ENCODE measurements at places on chromosomes 6 and 20.

- no peak for DNase-seq
Observed at GRCh38 chr6:77707603-77708002, 54.8 kb downstream of the MEI4 start.

GRCh38 chr20:23120261-23120660 lies 34.1 kb upstream of the CD93 start:
- no peak for DNase-seq

DNA sequence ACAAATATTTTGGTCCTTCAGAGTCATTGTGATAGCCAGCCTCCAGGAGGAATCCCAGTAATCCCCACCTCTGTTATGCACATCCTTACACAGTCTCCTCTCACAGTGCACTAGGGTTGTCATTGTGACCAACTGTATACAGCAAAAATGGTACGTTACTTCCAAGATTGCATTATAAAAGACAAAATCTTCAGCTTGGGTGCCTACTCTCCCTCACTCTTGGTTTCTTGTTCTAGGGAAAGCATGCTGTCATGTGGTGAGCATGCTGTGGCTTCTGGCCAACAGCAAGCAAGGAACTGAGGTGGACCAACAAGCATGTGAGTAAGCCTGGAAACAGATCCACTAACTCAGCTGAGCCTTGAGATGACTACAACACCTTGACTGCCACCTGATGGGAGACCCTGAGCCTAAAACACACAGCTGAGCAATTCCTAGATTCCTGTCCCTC lies 130.1 kb upstream of the DST start:
- no peak for DNase-seq

- peak; percentile 56 for DNase-seq
Observed at GRCh38 chr6:27806981-27807440, 105.2 kb downstream of the OR2B2 start.

GRCh38 chr6:97591955-97592354 lies 308.9 kb upstream of the MMS22L start:
- DNase-seq = no peak

- DNase-seq = peak; percentile 4
Observed at GRCh38 chr20:59788811-59789397, 144.5 kb downstream of the SYCP2 start.

GRCh38 chr20:25087186-25087929 lies 5.4 kb upstream of the VSX1 start:
- DNase-seq = no peak

DNA sequence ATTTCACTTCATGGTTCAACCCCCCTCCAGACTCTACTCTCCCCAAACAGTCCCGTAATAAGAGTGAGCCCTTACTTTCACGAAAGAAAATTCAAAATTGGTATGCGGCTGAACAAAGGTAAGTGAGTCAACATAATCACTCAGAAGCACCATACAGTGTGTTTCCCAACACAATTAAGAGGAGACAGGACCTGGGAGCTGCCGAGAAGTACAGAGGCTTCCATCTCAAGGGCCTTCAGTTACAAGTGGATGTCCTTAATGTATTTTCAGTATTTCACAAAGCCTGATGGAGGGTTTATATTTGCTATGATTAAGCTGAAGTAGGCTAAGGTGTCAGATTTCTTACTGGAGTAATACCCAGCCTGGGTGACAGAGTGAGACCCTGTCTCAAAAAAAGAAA lies 51.1 kb downstream of the MYO6 start:
- DNase-seq = no peak

DNA sequence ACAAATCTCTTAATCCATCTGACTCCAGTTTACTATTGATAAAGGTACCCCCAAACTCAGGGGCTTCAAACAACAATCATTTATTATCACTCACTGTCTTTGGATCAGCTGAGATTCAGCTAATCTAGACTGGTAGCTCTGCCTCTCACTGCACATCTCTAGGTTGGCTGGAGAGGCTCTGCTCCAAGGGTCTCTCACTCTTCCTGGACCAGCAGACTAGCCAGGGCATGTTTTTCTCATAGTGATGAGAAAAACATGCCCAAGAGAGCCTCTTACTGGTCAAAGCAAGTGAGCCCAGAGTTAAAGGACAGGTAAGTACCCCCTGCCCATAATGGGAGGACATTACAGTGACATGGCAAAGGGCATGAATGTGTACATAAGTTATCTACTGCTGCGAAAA lies 115.1 kb upstream of the BEND3 start:
- DNase-seq = no peak

DNA sequence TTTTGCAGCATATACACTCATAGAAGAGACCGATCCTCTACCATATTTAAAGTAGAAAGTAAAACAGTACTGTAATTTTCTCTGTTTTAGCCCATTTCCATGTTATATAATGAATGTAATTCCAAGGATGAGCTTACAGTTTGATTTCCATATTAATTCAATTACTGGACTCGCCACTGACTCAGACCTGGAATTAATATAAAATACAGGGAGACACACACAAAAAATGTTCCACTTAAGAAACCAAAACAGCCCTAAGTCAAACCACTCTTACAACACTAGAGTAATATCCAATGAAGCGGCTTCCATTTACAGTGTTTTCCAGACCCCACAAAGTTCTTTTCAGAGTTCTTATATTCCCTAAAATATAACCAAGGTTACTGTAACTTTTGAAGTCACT lies 110.6 kb downstream of the BACH2 start:
- DNase-seq = no peak

- DNase-seq = no peak
Observed at GRCh38 chr20:61934716-61935530, 130.8 kb downstream of the TAF4 start.

DNA sequence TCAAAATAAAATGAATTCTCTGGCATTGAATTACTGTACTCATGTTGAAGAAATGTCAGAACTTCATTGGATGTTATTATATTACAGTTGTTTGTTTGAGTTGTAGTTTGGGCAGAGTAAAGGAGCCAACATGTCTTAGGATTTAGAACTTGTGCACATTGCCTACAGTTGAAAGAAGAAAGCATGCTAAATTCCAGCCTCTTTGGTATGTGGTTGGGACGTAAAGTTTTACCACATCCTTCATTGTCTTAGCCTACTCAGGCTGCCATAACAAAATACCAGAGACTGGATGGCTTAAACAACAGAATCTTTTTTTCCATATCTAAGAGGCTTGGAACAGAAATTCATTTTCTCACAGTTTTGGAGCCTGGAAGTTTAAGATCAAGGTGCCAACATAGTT lies 42.4 kb downstream of the HFE start:
- no peak for DNase-seq

GRCh38 chr20:25744261-25744660 lies 47.6 kb upstream of the ZNF337 start:
- no peak for DNase-seq

GRCh38 chr6:137903274-137903932 lies 36.3 kb downstream of the TNFAIP3 start:
- no peak for DNase-seq

GRCh38 chr20:35010405-35011192 lies 54.9 kb downstream of the MYH7B start:
- peak; percentile 17 for DNase-seq

- DNase-seq = no peak
Observed at GRCh38 chr6:109052852-109053251, 41.8 kb downstream of the SESN1 start.

DNA sequence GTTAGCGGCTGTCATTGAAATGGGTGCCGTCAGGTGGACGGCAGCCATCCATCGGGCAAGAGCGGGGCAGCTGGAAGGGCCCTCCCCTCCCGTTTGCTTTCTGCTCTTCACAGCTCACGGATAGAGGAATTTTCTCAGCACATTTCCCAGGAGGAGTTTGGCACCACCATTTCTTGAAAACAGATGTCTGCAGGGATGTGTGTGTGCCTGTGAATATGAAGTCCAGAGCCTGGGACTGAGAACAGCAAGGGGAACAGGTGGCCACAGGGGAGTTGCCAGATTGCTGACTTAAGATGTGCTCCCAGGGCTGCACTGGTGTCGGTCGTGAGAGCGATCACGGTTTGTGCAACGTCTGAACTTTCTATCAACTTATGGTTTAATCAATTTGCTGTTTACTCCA lies 22.1 kb upstream of the ECI2 start:
- DNase-seq = no peak

DNA sequence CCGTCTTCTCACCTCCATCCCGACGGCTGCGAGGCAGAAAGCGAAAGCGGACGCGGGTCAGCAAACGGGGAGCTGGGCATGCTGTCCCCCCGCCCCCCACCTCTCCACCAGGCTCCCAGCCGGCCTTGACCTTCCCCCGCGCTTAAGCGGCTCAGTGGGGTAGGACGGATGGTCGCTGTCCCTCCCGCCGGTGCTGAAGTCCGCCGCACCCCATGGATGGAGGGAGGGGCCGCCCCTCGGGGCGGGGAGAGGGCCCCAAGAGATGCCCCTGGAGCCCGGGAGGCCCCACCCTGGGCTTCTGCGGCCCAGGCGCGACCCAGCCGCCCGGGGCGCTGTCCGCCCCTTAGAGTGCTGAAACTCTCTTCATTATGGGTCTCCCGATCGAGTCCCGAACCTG lies at the start of gene KCNB1:
Gene KCNB1, minus strand, starts transcription at position 48 of the 397 bp plus-strand sequence. CDS start 188 bp downstream, outside the sequence.
- no peak for DNase-seq

DNA sequence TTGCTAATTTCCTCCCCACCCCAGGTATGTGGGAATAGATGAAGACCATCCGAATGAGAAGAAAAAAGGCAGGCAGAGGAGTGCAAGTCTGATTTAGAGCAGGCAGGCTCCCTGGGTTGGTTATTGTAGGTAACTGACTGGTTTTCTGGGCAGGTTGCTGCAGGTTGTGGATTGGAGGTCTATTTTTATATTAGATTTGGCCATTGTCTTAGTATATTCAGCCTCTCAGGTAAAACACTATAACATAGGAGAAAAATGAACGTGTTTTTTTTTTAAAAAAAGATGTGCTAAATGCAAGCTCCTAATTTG lies 492 bp upstream of the TBC1D7 start:
- no peak for DNase-seq

DNA sequence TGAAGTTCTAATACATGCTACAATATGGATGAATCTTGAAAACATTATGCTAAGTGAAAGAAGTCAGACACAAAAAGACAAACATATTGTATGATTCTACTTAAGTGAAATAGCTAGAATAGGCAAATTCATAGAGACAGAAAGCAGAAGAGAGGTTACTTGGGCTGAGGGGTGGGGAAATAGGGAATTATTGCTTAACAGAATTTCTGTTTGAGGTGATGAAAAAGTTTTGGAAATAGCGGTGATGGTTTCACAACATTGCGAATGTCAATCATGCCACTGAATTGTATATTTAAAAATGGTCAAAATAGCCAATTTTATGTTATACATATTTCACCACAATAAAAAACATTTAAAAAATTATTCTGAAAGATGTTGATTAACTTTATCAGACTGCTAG lies 6.1 kb downstream of the SLC26A8 start:
- no peak for DNase-seq

DNA sequence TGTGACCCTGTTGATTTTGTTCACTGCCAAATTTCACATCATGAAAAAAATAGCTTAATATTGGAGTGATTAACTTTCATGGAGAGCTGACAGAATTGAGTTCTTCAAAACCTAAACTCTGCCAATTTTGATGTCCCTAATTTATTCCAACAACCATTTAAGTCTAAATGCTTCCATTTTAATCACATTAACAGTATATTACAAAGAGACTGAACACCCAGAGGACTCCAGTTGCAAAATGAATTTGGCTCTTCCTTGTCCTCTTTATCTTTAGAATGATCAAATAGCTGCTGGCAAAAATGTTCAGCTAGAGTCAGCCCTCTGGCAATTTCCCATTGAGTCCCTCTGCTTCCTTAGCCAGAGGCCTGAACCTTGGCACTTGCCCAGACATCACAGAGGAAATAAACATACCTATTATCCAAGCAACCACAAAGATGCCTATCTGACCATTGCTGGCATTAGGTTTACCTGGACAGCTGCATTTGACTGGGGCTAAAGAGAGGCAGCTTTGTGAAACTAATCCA lies 299.0 kb upstream of the STXBP5 start:
- DNase-seq = no peak

DNA sequence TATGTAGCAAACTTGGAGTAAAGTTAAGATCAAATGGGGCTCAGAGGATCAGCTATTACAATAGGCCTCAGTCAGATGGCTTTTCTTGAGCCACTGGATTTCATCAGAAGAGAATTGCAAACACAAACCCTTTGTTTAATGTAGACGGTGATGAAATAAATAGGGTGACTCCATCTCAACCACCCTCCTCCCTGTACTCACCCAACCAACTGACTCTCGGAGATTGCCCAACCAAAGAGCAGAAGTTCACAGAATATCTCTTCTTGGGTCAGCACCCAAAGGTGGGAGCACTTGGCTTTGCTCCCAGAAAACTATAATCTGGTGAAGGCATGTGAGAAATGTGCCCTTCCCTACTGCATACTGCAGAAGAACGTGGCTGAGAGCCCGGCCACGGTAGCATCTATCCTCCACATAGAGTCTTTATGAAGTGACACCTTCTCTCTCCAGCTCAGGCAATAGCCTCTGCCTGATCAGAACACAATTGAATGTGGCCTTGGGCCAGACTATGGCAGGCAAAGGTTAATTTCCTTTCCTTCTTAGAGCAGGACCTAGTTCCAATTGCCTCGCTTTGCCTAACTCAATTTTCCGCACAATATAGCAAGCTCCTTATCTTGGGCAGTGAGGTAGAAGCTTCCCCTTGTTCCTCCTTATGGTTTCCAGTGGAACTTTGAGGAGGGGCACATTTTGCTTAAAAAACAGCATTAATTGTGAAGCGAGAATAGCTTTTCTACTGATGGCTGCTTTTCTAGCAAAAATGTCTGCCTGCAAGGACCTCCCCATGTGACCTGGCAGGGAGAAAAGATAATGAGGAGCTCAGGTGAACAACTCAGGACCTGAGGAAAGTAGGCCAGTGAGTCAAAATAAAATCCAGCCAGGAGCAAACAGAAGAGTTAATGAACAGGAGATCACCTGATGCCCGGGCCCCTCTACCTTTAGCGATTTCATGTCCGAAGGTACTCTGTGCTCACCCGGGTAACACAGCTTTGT lies 79.4 kb downstream of the GFOD1 start:
- DNase-seq = no peak

GRCh38 chr6:104688283-104688969 lies 171.3 kb downstream of the HACE1 start:
- DNase-seq = no peak

GRCh38 chr20:45341579-45341938 lies 6.7 kb downstream of the SDC4 start:
- no peak for DNase-seq

DNA sequence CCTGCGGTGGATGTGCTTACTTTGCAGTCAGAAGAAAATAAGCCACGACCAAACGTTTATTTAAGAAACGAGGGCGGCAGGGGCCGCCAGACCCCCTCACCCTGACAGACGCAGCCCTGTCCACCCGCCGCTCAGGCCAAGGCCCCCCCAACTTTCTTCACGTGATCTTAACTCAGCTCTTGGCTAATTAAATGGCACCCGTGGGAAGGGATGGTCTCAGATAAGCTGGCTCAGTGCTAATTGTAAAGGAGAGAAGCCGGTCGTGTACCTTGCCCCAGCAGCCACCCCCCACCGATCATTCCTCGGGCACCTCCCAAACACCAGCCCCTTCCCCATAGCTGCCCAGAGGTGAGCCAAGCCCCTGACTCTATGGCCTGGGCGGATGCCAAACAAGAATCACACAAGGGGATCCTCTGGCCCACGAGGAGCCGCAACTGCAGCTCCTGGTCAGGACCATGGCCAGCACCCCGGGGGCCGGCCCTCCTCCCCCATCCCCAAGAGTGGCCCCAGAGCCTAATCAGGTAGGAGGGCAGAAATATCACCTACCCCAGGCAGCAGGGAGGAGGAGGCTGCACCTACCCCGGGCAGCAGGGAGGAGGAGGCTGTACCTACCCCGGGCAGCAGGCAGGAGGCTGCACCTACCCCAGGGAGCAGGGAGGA lies 11.2 kb downstream of the KCNQ2 start:
- no peak for DNase-seq
